A172 (cell line): ENCODE measurements at places on chromosomes 16 and 17. TPM values are rescaled to one million over a fixed set of nuclear protein-coding genes. Genes with fewer than 3 reads are reported as not detected.

DNA sequence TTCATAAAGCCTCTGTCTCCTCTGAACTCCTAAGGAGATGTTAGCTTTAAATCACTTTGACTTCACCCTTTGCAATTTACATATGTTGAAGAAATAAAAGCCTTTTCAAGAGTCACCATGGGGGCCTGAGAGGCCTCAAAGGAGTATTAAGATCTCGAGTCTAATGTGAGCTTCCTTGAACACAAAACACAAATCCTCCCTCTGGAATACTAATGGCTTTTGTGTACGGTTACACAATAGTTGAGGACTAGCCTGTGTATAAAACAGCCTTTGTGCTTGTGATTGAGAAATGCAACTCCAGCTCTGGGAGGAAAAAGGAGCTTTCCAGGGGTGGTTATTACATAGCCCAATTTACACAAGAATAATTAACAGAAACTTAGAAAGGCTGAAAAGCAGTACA, 1140.2 kb downstream of the CDH11 start:
- no peak for DNase-seq

DNA sequence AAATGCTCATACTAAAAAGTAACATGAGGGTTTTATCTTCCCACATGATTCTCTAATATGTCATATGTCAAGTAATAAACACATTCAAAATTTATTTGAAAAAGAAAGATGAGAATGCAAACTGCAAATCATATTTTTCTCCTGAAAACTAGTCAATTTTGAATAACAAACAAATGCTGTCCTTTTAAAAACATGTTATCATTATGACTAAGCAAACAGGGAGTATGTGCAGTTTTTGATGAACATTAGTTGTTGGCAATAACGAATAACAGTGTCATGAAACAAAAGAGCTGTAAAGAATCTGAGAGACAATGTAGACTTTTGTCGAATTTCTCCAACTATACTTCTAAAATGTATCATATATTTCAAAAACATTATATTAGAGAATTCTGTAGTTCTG, 34.8 kb downstream of the RPGRIP1L start:
- no peak for DNase-seq

DNA sequence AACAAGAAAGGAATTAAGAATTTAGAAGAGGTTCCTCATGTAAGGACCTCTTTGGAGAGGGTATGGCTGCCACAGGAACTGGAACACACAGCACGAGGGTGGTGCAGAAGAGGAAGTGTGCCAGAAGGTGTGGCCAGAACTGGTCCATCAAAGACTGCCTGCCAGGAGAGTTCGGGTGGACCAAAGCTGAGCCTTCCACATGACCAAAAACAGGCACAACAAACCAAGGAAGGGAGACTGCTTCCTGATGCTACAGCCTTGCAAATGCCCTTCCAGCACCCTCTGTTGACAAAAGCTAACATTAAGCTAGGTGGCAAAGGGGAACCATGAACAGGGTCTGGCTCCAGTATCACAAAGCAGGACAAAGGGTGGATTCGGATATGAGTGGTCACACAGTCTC, 125.8 kb upstream of the TMEM97 start:
- no peak for DNase-seq

GRCh38 chr16:49558451-49558850, 184.8 kb downstream of the C16orf78 start:
- DNase-seq = no peak

GRCh38 chr16:65876624-65877023, 489.9 kb upstream of the CDH5 start:
- DNase-seq = no peak

Gene MYH13
- total RNA-seq = not detected in 2 replicates
